NCI-H1436 treated with DMSO at 0.1 percent for 48 hours (cell line): ENCODE measurements at places on chromosomes 4 and X.

DNA sequence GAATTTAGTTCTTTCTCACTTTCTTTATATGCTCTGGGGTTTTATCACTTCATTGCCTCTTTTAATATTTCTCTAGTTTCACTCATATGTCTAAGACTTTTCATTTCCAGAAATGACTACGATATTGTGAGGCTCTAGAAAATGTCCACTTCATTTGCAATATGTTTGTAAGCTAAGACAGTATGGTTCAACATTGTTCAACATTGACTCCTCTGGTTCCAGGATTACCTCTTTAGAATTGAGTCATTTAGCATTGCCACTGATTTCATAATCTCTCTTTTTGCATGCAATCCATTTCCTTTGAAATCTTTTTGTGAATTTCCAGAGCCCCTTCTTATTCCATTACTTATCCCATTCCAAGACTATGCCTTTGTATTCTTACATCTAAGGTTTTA, 32.3 kb downstream of the BBS12 start:
- DNase-seq, result no peak

DNA sequence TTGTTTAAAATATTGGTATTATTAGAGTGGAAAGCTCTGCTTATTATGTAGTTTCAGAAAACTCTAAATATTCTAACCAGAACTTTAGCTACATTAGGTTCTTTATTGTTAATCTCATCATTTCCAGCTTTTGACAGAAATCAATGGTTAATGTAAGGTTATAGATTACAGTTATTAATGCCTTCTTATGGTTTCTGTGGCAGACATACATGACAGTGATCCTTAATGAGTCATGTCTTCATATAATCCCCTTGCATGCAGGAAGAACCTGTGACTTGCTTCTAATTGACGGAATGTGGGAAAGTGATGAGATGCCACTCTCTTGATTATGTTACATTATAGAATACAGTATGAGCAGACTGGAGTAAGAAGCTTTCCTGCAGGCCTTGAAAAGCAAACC, 23.5 kb downstream of the KLHL8 start:
- DNase-seq, result no peak

DNA sequence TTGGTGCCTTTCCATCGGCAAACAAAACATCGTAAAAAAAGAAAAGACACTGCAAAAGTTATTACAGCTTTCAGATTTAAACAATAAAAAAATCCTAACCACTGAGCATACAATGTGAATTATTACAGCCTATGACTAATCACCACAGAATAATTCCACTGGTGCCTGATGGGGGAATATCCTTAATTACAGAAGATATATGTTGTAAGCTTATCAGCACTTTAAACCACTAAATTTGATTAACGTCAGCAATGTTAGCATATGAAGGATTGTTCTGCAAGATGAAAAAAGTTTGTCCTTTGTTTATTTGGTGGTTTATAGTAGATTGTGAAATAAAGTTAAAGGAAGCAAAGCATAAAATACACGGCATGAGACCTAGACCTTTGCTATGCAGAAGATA, 210.2 kb upstream of the ADAMTS3 start:
- no peak for DNase-seq

GRCh38 chr4:83112231-83112630, 2.3 kb downstream of the PLAC8 start:
- DNase-seq, result no peak

DNA sequence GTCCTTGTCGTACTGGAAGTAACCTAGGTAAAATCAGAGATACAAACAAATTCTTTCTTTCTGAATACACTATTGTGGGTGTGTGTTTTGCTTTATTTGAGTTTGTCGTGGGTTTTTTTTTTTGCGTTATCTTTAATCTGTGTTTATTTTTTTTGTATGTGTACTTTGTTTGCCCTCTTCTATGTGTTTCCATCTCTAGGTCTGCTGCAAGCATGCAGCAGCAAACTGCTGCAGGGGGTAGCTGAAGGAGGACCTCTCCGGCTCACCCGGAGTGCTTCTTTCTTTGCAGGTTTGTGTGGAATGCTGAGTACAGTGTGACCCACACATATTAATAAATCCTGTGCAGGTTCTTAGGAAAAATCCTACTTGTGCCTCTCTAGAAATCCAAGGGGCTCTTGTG, 64.8 kb downstream of the FNIP2 start:
- DNase-seq, result no peak

- DNase-seq, result no peak
Observed at GRCh38 chr4:127370604-127371003, 262.2 kb upstream of the INTU start.

- no peak for DNase-seq
Observed at GRCh38 chr4:101699441-101700124, 90.9 kb upstream of the BANK1 start.

- no peak for DNase-seq
Observed at GRCh38 chr4:20288846-20289512, 37.3 kb downstream of the SLIT2 start.

DNA sequence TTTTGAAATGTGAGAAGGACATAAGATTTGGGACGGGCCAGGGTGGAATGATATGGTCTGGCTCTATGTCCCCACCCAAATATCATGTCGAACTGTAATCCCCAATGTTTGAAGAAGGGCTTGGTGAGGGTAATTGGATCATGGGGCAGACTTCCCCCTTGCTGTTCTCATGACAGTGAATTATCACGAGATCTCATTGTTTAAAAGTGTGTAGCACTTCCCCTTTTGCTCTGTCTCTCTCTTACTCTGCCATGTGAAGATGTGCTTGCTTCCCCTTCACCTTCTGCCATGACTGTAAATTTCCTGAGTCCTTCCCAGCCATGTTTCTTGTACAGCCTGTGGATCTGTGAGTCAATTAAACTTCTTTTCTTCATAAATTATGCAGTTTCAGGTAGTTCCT, 17.5 kb downstream of the MTMR8 start:
- DNase-seq, result no peak

DNA sequence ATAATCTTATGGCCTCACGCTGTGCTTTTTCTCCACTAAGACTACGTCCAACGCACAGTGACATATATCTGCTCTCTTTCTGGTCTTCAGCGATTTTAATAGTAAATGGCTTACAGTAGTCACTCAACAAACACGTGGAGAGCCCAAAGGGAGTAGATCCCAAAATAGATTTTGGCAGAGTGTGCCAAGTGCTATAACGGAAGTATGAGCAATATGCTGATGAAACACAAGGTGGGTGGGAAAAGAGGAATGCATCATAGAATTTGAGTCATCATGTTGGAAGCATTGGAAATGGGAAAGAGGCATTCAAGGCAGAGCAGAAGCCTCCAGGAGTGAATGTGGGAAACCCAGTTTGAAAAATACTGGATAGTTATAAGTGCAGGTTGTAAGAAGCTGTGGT, 129.1 kb upstream of the LDB2 start:
- DNase-seq, result no peak

- DNase-seq, result no peak
Observed at GRCh38 chr4:53355930-53356521, 9.8 kb downstream of the SCFD2 start.

GRCh38 chr4:132493476-132493875, 655.6 kb upstream of the PCDH10 start:
- no peak for DNase-seq

DNA sequence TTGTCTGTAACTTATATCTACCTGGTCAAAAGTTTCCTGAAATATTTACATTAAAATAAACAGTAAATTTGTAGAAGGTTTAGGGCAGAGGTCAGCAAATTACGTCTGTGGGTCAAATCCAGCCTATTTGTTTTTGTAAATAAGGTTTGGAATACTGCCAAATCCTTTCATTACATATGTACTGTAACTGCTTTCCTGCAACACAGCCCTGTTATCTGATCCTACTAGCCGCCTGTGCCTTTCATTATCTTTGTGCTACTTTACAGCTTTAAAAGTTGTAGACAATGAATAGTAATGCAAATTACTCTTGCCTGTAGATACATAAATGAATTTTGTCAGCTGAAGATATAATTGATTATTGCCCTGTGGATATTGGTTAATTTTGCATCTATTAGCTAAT, 369.6 kb upstream of the SLC7A11 start:
- no peak for DNase-seq

- no peak for DNase-seq
Observed at GRCh38 chr4:91207535-91207934, 1080.3 kb downstream of the CCSER1 start.

GRCh38 chr4:39655211-39655610, 16.5 kb upstream of the SMIM14 start:
- DNase-seq, result no peak

GRCh38 chr4:170990989-170991589, 822.1 kb upstream of the GALNTL6 start:
- DNase-seq, result no peak

DNA sequence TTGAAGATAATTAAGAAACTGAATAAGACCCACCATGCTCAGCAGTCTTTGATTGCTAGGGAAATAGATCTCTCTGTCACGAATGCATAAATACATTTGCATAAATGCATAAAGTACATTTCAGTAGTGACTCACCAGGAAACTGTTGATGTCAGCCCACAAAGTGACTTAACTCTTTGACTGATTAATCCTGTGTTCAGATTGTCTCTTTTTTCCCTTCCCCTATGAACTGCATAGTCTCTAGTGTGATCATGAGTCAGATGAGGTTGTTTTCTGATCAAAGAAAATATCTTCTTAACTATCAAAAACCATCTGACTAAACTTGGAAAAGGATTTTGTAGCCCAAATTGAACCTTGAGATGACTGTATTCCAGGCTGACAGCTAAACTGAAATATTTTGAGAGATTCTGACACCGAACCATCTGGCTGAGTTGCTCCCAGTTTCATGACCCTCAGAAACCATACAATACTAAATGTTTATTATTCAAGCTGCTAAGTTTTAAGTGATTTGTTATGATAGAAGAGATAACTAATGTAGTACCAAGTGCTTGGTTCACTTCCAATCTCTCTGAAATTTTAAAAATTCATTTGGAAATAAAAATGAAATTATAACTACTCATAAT, 1381.5 kb upstream of the AGA start:
- no peak for DNase-seq

GRCh38 chrX:138057883-138058282, 492.0 kb downstream of the ZIC3 start:
- no peak for DNase-seq

DNA sequence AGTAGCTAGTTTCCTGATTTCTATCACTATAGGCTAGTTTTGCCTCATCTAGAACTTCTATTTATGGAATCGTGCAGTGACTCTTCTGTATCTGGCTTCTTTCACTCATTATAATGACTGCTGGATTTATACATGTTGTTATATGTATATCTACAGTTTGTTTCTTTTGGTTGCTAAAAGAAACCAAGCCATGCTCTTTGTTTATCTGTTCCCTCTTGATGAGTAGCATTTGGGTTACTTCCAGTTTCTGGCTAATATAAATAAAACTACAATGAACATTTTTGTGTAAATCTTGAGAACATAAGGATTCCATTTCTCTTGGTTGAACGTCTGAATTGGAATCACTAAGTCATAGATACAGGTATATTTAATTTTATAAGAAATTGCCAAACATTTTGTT, 73.9 kb downstream of the ARHGAP24 start:
- DNase-seq, result no peak

- DNase-seq, result no peak
Observed at GRCh38 chr4:138595731-138596460, 353.7 kb upstream of the SLC7A11 start.

DNA sequence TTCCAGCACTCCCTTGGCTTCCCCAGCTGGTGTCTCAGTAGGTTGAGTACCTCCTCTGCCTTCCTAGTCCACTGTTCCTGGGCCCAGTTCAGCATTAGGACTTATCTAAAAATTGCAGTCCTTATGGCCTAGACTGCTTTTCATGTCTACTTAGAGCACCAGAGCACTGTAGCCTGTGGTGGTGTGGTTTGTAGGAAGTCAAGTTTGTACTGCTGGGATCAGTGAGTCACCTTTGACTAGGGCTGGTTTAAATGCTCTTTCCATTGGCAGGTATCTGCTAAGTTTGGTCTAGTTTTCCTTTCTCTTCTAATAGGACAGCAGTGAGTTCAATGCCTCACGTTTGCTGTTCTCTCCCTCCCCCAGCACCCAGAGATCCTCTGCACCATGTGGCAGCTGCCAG, 233.6 kb upstream of the WDFY3 start:
- DNase-seq, result no peak

- DNase-seq, result no peak
Observed at GRCh38 chrX:19177721-19178120, 55.5 kb upstream of the ADGRG2 start.

DNA sequence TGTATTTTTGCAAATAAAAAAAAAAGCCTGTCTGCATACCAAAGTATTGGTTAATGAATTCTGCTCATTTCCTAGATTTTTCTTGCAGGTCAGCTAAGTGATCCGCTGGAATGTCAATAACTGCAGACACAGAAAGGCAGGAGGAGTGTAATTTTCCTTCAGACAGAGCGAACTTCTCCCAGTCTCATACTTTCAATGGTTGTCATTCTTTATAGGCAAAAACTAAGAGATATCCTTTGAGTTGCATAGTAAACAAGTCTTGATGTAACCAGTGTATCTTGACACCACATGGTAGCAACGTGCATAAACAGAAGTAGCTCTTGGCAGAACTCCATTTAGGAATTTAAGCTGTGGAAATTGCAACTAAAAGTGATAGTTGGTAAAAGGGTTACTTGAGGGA, 8.2 kb downstream of the CAPN6 start:
- no peak for DNase-seq

DNA sequence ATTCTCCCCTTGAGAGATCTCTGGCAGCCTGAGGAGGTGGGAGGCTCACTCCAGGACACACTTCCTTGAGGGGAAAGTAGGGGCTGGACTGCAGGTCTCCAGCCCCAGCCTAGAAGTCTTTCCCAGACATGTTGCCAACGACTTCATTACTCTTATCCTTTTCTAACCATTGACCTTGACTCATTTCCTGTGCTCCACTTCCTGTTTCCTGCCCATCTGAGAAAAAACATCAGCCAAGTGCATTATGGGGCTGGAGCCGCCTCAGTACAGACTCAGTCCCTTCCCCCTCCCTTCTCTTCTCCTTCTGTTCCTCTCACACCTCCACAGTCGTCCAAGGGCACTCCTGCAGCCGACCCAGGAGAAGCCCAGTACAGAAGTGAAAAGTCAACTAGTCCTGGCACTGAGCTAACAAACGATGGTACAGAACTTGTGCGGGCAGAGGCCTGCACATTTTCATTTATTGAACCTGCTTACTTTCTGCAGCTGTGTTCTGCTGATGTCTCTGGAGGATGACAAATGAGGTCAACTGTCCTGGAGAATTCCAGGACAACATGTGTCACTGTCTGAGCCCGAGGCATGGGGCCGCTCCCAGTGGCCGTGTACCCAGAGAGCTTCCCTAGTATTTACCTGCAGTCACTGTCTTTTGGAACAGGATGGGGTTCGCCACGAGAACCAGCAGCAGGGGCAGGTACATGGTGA, 20.1 kb downstream of the GPR143 start:
- DNase-seq, result no peak

DNA sequence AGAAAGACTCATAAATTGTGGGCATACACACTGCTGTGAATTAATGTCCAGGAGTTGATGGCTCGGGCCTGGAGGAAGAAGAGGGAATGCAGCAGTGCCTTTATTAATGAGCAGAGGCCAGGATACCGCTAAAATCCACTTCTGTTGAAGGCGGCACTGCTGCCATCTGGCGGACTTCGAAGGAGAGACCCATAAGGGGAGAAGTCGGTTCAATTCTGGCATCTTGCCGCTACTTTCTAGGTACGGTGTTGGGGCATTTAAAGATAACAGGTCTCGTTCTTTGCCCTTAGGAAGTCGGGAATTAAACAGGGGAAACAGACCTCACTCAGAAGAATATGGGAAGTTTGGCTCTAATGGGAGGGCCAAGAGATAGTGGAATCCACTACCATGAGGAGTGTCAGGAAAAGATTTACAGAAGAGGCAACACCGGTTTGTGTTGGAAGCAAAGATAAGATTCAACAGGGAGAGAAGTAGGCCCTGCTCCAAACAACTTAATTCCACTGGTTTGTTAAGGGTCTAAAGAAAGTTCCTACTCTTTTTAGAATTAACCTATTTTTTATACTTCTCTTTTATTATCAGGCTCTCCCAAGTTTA, 133.6 kb upstream of the GIMD1 start:
- DNase-seq, result peak; percentile 19
